EH (cell line): ENCODE measurements at places on chromosomes 13 and 19.

- DNase-seq, result no peak
These were observed 76.4 kb upstream of the MCF2L start for GRCh38 chr13:112892426-112893206.

DNA sequence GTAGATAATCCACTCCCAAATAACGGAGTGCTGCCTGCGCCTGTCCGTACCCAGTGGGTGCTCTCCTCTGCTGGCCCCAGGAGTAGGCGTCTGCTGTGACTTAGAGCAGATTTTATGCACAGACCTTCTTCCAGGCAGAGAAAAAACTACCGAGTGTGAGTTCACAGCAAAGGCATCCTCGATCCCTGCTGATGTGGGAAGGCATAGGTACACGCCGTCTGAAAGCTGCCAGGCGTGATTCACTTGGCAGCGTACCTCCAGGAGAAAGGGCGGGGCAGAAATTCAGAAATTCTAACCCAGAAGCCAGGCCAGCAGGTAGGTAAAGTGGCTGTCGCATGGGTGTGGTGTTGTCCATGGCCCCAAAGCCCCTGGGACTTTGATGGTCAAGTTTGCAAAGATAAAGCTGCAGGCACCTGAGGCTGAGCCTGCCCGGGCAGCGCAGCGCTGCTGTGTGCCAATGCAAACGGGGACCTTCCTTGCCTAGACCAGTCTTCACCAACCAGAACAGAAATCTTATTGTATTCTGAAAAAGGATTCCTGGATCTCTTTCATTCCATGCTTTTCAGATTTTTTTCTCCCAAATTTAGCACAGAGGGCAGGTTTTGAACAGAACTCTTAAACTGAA lies 36.3 kb downstream of the COL4A2 start:
- DNase-seq, result no peak

DNA sequence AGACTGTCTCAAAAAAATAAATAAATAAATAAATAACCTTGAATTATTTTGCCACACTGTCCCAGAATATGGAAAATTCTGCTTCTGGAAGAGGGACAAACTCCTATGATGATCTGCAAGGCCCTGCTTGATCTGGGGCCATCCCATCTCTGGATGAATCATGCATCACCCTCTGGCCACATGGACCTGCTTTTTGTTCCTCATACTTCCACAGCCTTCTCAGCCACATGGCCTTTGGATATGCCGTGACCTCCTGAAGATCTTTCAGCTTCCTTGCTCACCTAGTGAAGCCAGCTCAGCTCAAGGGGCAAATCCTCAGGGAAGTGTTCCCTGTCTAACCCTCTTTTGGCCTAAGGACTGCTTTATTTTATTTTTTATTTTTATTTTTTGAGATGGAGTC lies 10.3 kb downstream of the IER2 start:
- peak; percentile 74 for DNase-seq

DNA sequence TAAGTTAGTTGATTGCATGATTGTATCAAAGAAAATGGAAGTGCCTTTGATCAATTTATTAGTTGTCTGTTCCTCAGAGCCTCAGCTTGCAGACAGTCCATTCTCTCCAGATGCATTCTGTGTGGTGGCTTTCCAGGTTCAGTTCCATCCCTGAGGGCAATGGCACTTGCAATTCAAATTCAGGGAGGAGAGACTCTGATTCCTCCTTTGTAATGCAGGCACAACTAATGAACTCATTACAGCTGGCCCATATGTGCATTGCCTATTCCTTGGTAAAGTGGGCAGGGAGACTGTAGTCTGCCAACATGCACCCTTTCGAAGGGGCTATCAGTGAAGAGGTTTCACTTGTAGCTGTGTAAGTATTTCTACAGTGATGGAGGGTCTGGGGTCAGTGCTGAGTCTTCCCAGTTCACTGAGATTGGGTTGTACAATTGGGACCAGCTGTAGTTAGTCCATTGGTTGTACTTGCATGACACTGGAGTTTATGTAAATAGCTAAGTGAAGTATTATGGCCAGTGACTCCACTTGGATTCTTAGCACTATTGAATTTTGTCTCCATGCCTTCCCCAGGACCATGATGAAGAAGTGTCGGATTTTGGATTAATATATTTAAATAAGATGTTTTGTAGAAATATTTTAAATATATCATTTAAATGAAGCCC lies 401.7 kb downstream of the GPC6 start:
- no peak for DNase-seq

GRCh38 chr13:30145709-30146367 lies 161.5 kb downstream of the KATNAL1 start:
- no peak for DNase-seq

DNA sequence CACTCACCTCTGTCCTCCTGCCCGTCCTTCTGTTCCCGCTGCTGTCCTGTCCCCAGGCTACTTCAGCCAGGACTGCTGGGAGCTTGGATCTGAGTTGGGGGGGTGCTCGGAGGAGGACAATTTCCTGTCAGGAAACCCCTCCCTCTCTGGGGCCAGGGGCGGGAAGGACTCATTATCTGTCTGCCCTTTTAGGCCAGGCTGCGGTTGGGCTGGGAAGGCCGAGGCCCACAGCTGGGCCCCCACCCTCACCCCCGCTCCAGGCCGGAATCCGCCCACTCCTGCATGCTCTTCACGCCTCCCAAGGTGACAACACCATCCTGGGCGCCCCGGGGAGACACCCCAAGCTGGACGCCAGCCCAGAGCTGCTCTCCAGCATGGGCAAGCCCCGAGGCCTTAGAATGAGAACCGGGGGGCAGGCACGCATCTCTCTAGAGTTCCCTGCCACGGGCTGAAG lies at the start of gene EXOC3L2:
Gene EXOC3L2, minus strand, starts transcription at position 74 of the 454 bp plus-strand sequence. CDS start 6,362 bp downstream, outside the sequence.
- peak; percentile 44 for DNase-seq

- DNase-seq, result no peak
These were observed 14.4 kb downstream of the AMER2 start for GRCh38 chr13:25157681-25158080.

DNA sequence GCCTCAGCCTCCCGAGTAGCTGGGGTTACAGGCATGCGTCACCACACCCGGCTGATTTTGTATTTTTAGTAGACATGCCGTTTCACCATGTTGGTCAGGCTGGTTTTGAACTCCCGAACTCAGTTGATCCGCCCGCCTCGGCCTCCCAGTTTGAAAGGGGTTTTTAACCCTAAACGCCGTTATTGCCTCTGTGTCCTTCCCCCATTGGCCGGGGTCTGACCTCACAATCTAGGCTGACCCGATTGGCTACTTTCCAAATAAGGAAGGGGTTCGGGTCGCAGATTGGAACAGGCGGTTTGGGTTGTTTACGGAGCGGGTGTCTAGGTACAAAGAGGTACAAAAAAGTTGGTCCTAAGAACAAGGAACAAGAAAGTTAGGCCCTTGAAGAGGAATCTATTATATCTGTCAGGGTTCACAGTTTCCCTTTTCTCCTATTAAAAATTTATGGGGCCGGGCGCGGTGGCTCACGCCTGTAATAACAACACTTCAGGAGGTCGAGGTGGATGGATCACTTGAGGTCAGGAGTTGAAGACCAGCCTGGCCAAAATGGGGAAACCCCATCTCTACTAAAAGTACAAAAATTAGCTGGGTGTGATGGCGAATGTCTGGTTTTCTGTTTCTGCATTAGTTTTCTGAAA lies 1.0 kb downstream of the ZNF253 start:
- peak; percentile 3 for DNase-seq
